ENCODE measurements at places on chromosomes 4 and X.
A peak's percentile ranks its signal among the peaks of the same experiment; 100 is the strongest.

- no peak for DNase-seq
Measured at GRCh38 chr4:63717384-63717783, 691.9 kb downstream of the TECRL start.

DNA sequence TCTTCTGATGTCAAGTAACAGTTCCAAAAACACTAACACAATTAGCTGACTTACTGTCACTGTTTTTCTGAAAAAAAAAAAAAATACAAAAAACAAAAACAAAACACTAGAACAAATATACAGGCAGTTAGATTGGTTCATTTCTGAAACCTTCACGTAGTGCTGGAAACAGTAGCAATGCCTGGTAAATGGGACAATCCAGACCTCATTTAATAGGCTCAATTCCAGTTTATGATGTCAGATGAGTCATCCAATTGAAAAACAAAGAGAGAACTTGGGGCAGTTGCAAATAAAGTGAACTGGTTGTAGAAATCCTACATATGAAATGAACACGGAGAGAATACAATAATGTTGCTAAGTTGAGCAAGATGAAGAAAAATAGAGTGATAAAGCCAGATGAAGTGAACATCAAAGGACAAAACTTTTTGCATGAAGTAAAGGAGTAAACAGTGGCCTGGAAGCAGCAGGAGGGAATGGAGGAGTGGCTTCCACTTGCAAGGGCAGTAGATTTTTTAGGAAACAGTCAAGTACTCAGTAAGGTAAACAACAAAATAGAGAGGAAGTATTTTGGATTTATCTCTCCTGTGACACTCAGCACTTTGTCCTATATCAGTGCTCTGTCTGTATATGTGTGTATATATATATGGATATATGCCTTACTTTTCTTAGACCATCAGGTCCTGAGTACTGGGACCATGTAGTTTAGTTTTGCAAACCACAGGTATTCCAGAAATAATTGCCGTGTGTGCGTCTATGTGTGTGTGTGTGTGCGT is 39.3 kb upstream of the MAGEA10 start:
- no peak for DNase-seq

- no peak for DNase-seq
Measured at GRCh38 chr4:73860181-73860580, 7.1 kb downstream of the PF4V1 start.

GRCh38 chrX:23434356-23434884 is 99.8 kb downstream of the PTCHD1 start:
- no peak for DNase-seq

DNA sequence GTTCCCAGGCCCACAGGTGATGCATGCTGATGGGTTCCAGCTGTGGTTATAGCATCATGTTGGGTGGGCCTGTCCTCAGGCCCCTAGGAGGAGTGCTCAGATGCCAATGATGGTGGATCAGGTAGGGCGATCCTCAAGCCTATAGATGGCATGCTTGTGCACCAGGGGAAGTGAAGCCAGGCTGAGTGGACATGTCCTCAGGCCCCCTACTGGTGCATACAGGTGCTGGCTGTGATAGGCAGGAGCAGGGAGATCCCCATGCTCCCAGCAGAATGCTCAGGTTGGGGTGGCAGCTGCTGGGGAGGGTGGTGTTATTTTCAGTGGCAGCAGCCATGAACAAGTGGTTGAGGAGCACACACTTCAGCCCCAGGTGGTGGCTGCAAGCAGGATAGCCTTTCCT is 96.0 kb downstream of the SMARCA1 start:
- no peak for DNase-seq

DNA sequence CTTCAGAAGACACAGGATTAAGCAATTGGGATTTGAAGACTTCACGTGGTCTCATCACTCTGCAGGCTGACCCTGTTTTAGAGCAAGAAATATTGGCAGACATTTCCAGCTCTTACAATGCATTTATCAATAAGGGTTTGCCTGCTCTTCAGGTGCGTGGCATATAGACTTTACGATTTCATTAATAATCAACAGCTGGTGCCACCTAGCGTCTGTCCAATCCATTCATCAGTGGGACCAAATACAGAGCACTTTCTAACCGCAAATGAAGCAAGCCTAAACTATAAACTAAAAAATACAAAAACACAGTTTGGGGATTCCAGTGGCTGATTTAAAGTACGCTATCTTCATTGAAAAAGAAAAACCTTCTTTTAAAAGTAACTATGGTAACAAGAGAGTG is 125.4 kb upstream of the DMD start:
- no peak for DNase-seq

DNA sequence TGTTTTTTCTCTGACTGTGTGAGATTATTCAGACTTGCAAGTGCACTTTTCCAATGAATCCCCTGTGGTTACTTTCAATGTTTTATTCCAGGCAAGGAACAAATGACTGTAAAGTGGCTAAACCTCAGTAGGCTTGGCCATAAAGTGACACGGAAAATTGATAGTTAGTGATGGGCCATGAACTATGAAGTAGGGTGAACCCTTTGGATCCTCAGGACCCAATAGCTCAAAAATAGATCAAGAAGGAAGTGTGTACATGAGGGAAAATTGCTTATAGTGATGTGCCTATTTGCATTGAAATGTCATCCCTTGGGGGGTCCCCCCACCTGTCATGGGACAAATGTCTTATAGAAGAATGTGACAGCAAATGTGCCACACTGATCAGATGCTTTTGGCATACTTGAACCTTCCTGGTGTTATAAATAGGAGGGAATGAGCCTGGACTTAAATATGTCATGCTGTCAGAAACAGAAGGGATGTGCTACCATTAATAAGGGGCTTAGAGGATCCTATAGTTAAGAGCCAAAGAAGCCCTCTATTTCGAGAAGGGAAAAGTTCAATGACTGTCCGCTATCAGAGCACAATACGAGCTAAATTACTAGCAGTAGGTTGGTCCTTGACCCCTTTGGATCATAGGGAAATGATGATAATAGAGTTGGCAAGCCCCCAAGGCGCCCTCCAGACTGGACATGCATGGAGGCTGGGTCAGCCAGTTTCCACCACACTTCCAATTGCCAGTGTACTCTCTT is 30.3 kb downstream of the SLC16A2 start:
- DNase-seq = no peak

GRCh38 chr4:56535915-56536314 is 30.3 kb downstream of the ARL9 start:
- no peak for DNase-seq

DNA sequence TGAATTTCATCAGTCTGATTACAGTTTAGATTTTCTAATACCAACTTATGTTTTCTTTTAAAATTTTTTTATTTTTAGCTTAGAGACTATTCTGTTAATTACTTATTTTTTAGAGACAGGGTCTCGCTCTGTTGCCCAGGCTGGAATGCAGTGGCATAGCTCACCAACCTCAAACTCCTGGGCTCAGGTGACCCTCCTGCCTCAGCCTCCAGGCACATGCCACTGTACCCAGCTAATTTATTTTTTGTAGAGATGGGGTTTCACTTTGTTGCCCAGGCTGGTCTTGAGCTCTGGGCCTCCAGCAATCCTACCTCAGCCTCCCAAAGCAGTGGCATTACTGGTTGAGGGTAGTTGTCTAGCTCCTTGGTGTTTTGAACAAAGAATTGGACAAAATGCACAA is 102.0 kb downstream of the KLHL8 start:
- DNase-seq = no peak

DNA sequence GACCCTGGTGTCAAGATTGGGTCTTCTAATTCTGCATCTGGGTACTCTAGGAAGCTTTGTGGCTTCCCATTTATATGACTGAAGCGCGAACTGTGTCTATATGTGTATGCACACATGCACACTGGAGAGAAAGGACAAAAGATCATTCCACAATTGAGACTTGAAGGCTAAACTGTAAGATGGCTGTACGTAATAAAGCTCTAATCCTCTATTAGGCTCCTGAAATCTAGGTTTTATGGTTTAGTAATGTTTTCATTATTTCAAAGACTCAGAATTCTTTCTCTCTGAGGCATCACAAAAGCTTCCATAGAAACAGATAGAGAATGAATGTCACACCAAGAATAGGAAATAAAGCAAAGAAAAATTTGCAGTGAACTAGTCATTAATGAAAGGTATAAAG is 320.7 kb upstream of the FTHL17 start:
- no peak for DNase-seq

GRCh38 chr4:169952236-169953002 is 73.8 kb downstream of the MFAP3L start:
- DNase-seq = no peak

GRCh38 chr4:86685401-86685800 is 91.3 kb downstream of the PTPN13 start:
- DNase-seq = no peak

- DNase-seq = no peak
Measured at GRCh38 chr4:75494563-75494962, 19.6 kb downstream of the RCHY1 start.

DNA sequence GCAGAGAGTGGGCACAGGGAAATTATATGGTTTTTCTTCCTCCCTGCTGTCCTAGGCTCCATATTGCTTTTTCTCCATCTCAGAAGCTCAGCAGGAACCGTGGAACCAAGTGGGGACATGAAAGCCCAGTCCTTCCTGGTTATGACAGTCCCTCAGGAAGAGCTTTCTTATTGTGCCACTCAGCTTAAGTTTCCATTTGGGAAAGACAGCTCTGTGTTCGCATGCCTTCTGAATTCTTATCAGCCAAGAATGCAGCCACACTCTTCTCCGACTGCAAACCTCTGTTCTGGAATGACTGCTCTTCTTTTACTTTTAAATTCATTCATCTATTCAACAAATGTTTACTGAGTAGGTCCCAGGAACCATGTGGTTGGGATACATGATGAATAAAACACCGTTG is 58.0 kb upstream of the PPARGC1A start:
- DNase-seq = no peak

GRCh38 chrX:71619193-71619592 is 882 bp upstream of the CXCR3 start:
- DNase-seq = peak; percentile 52

DNA sequence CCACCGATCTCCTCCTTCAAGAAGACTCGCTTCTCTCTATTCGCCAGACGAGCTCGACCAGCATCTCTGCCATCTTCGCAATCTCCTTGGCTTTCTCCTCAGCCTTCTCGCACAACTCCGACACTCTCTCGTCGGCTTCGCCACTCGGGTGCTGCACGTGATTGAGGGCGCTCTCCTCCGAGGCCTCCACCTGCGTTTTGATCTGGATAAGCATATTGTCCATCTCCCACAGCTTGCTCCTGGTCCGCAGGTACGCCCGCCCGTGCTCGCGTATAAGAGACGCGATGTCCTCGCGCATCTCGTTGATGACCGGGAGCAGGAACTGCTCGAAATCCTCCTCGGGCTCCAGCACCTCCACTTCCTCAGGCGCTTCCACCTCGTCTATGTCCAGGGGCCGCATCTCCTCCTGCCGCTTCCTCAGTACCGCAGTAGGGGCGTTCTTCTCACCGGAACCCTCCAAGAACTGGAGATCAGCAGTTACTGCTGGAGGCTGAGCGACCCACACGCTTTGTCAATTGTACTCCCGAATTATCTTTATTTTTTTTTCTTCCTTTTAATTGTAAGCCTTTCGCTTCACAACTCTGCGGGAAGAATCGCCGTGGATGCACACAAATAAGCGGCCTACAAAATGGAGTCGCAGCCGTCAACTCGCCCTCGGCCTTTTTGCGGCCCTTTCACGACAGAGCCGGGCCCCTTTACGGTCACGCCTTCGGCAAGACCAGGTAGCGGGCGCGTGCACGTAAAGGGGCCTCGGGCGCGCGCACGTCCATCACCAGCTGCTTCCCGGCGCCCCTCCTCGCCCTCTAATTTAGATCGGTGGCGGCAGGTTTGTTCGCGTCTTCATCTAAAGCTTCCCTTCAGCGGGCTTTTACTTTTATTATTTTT is at the start of gene MRFAP1L1:
Gene MRFAP1L1, minus strand, starts transcription at position 636 of the 885 bp plus-strand sequence. Its CDS starts 236 bp downstream, at position 400.
- peak; percentile 93 for DNase-seq

DNA sequence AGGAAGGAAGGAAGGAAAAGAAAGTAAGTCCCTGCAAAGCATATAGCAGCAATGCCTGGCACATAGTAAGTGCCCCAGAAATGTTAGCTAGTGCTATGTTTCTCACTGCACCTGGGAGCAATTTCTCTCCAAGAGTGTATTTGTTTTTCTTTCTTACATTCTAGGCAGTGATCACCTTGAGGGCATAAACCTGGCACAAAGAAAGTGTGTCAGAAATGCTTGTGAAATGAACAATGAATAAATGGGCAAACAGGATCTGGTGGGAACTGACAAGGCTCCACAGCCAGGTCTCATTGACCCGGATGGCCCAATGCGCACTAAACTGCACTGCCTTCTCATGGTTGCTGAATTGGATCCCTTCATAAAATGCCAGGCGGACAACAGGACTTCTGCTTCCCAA is 316.4 kb downstream of the LDB2 start:
- no peak for DNase-seq

DNA sequence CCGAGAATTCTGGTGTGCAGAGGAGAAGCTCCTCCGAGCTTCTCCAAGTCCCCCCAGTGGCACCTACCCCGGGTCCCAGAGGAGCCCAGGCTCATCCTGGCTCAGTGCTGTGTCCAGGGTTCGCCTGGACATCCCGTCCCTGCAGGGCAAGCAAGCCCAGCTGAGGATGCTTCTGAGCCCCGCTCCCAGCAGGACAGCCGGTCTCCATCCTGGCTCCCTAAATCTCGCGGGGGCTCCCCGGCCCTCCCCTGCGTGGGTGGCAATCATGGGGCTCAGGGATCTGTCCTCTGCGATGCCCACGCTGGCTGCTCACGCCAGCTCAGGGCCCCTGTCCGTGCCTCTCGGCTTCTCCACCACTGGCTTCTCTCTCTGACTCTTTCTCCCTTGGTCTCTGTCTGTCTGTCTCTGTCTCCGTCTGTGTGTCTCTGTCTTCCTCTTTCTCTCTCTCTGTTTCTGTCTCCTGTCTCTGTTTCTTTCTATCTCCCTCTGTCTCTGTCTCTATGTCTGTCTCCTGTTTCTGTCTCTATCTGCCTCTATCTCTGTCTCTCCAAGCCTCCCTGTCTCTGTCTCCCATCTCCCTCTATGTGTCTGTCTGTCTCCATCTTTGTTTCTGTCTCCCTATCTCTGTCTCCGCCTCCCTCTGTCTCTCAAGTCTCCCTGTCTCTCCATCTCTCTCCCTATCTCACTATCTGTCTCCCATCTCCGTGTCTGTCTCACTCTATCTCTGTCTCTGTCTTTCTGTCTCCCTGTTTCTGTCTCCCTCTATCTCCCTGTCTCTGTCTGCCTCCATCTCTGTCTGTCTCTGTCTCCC is 27.8 kb upstream of the SLC25A6 start:
- DNase-seq = no peak

DNA sequence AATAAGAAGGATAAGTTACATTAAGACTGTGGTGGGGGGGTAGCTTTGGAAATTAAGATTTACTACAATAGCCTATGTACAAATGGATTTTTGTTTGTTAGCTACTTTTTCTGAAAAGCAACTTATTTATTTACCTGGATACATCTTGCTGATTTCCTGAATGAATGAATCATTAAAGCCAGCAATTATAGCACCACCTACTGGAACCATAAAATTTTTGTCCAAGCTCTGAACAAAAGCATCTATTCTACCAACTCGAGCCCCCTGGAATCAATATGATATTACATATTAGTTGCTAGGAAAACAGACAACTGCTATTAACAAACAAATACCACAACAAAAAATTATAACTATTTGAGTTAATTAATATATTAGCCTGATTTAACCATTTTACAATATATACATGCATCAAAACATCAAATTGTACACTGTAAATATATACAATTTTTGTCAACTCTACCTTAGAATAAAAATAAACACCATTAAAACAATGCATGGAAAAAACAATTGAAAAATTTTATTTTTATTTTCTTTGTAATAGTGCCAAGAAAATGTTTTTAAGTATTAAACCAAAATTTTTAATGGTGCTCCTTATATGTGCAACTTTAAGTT is 15.3 kb downstream of the SEPSECS start:
- DNase-seq = no peak

- no peak for DNase-seq
Measured at GRCh38 chr4:187617113-187617512, 378.5 kb upstream of the ZFP42 start.

All from stimulated activated CD4-positive, alpha-beta T cell treated with anti-CD3 and anti-CD28 coated beads, TNF-alpha, amount 100 ng/mL, for 4 hours (primary cell).